ENCODE measurements at places on chromosomes 12 and 14.

DNA sequence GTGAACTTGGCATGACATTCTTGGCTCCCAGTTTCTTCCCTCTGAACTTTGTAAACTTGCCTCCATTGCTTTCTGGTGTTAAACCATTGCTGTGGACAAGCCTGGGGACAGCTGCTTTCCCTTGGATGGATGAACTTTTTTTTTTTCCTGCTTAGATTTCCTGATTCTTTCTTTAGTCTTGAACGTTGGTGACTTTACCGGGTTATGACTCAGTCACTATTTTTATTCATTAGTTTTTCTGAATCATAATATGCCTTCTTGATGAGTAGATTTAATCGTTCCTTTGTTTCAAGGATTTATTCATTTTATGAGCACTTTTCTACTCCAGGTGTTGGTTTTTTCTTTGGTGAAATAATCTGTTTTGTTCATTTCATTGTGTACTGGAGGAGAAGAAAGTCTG lies 155.0 kb upstream of the RTL1 start:
- no peak for DNase-seq

- no peak for DNase-seq
Measured at GRCh38 chr14:34781242-34781641, 66.8 kb upstream of the CFL2 start.

GRCh38 chr14:44640416-44640815 lies 133.3 kb upstream of the FSCB start:
- DNase-seq: no peak

GRCh38 chr12:95790033-95790916 lies at the start of gene NTN4:
Gene NTN4 (minus strand): TSS chr12:95790764. CDS start chr12:95790309, 455 bp downstream.
- no peak for DNase-seq

- DNase-seq: no peak
Measured at GRCh38 chr12:21323736-21324135, 11.0 kb downstream of the SLCO1A2 start.

- DNase-seq: peak; percentile 72
Measured at GRCh38 chr12:120761519-120761934, 35.9 kb downstream of the ACADS start.

GRCh38 chr12:11795913-11796459 lies 146.5 kb downstream of the ETV6 start:
- DNase-seq: no peak

DNA sequence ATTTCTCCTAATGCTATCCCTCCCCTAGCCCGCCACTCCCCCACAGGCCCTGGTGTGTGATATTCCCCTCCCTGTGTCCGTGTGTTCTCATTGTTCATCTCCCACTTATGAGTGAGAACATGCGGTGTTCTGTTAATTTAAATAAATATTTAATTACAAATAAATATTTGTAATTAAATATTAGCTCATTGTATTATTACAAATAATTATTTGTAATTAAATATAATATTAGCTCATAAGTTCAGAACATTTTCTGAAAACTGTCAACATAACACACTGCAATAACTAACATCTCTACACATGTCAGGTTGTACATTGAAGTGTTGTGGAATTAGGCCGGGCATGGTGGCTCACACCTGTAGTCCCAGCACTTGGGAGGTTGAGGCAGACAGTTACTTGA lies 5.4 kb downstream of the RAB3IP start:
- no peak for DNase-seq

GRCh38 chr12:43740511-43741100 lies 18.0 kb downstream of the PUS7L start:
- no peak for DNase-seq

DNA sequence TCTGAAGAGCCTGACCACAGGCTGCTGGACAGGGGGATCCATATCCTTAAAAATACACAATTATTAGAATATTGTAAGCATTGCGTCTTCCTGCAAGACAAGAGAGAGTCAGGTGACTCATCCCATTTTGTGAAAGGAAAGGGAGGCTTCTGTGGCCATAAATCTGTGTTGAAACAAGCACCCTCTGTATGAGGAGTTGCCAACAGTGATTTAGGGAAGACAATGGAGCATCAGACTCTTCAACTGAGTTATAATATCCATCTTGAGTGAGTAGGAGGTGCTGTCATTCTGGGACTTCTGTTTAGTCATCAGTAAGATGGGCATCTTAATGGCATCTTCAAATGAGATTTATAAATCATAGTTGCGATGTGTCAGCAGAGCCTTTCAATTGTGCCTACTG lies 554.5 kb downstream of the AACS start:
- DNase-seq: no peak

DNA sequence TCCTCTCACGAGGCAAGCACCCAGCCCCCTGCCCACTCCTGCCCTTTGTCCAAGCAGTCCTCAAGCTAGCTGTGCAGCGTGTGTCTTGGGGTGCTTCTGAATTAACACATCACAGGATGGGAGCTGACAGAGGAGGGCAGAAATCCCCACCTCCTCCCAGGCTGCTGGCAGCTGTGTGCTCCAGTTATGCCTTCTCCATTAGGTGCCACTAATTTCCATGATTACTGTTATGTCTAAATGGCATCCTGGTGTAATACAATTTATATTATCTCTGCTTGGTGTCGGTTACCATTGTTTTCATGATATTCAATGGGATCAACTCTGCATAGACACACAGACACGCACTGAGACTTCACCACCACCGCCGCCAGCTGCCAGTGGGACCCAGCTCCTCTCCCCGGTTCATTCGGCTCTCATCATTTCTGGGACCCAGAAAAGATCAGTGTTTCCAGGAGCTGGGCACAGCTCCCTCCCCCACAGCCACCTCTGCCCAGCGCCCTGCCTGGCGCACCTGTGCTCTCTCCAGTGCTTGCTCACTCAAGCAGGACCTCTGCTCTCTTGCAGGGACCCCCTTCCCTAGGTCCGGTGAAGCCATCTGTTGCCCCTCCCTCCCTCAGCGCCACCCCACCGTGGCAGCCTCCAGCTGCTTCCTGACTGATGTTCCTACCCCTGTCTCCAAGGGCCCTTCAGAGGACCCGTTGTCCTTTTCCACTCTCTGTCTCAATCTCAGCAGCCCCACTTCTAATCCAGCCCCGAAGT lies 167.5 kb upstream of the FKBP4 start:
- DNase-seq: no peak

- DNase-seq: no peak
Measured at GRCh38 chr12:124433147-124433874, 134.1 kb downstream of the NCOR2 start.

DNA sequence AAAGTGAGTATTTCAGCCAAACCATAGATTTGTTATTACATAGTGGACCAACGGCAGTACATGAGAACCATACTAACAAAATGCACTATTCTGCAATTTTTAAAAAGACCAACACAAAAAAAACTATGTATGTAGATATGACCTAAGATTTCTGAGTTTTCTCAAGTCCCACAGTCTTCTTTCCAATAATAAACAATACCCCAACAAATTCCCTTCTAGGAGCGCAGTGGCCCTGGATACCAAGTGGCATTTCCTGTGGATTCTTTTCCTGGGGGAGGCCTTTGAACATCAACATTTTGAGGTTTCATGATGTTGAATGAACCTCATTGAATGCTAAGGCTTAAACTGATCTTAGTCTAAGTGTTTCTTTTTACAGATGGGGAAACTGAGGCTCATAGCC lies 210.5 kb downstream of the BCAT1 start:
- DNase-seq: no peak

GRCh38 chr14:60807971-60808370 lies 73.4 kb downstream of the MNAT1 start:
- no peak for DNase-seq

GRCh38 chr14:75610834-75611233 lies 32.4 kb downstream of the FLVCR2 start:
- no peak for DNase-seq

- no peak for DNase-seq
Measured at GRCh38 chr14:99277530-99277929, 5.5 kb upstream of the BCL11B start.

DNA sequence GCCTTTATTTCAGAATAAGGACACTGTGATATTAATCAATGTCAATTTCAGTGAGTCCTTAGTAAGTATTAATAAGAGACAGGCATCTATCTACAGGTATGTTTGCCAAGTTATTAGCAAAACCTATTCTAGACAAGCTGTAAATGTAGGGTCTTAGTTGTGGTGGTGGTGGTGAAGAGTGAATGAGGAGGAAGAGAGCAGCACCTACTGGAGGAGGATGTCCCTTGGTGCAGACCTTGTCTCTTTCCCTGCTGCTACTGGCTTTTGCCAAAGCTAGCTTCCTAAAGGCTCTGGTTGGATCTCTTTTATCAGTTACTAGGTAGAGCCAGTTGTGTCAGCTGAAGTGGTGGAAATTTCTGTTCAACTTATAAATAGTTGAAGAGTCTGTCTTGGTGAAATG lies 304.8 kb upstream of the ATP2B1 start:
- DNase-seq: no peak

- DNase-seq: peak; percentile 76
Measured at GRCh38 chr12:104456417-104456949, at the start of gene CHST11. Gene CHST11 (plus strand): TSS chr12:104456948.

GRCh38 chr14:54676812-54677708 lies 110.1 kb downstream of the SAMD4A start:
- no peak for DNase-seq

- peak; percentile 25 for DNase-seq
Measured at GRCh38 chr12:42574851-42575266, 14.7 kb downstream of the PRICKLE1 start.

- no peak for DNase-seq
Measured at GRCh38 chr12:78968226-78968625, 103.7 kb downstream of the SYT1 start.

DNA sequence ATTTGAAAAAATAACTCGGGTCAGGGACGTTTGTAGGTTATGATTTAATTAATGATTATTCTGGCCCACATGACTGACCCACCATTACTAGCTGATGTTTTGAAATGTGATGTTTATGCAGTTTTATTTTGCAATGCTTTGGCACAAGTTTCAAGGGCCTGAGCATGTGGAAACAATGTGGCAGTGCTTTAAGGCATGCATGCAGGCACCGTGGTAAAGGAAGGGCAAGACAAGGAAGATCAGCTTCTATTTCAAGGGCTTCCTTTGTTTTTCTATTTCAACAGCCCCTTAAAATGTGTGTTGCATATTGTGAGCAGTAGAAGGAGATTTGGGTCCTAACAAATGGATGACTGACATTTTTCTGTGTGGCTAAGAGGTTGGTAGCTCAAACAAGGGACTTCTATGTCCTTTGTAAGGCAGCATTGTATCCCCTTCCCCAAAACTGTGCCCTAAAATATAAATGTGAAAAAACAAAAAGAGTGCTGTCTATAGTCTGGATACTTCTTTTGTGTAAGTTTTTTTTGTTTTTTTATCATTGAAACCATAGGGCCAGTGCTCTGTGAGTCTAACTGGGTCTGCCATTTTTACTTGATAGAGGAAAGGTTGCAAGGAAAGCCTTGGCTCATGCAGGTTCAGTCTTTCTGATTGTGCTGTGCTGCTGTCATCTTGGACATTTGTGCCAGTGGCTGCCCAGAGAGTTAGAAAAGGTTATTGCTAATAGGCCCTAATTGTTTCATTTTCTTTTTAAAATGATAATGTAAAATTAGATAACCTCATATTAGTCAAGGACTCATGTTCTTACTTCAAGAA lies 103.5 kb downstream of the FGD4 start:
- DNase-seq: no peak

- DNase-seq: no peak
Measured at GRCh38 chr12:130049666-130050065, 112.6 kb upstream of the FZD10 start.

GRCh38 chr12:57227315-57228115 lies 2.0 kb upstream of the SHMT2 start:
- no peak for DNase-seq

All from NCI-H2107 (cell line).